Stimulated activated CD8-positive, alpha-beta memory T cell treated with anti-CD3 and anti-CD28 coated beads, Interleukin-4, amount 100 ng/mL, for 1 hour (primary cell): ENCODE measurements at places on chromosomes 7 and 10.

GRCh38 chr7:71750290-71750689 lies 618.3 kb downstream of the GALNT17 start:
- DNase-seq, result no peak

DNA sequence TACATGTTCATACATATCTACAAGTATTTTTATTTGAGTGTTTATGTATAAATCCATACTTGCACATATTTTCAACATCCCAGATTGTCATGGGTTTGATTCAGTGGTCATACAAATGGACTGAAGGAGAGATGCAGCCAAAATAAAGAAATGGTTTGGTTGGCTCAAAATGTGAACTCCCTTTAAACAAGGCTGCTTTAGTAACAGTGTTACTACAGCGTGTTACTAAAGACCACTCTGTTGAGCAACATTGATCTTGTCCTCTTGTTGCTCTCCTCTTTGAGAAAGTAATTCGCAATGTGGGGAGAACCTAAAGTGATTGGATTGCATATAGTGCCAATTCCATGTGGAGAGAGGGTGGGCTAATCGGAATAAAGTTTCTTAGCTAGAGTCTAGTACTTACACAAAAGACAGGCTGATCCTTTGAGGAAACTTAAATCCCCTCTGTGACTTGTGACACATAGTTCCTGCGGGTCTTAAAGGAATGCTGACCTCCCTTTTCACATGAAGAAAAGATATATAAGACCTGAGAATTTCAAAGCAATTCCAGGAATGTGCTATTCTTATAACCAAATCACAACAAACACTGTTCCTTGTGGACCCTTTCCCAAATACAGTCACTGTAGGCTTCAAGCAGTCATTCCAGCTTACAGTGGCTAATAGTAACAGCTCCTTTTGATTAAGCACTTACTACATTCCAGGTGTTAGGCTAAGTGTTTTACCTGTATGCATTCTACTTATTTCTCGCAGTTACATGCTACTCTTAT lies 144.3 kb downstream of the FZD1 start:
- no peak for DNase-seq

GRCh38 chr7:154394804-154395203 lies 342.6 kb downstream of the DPP6 start:
- DNase-seq, result no peak

DNA sequence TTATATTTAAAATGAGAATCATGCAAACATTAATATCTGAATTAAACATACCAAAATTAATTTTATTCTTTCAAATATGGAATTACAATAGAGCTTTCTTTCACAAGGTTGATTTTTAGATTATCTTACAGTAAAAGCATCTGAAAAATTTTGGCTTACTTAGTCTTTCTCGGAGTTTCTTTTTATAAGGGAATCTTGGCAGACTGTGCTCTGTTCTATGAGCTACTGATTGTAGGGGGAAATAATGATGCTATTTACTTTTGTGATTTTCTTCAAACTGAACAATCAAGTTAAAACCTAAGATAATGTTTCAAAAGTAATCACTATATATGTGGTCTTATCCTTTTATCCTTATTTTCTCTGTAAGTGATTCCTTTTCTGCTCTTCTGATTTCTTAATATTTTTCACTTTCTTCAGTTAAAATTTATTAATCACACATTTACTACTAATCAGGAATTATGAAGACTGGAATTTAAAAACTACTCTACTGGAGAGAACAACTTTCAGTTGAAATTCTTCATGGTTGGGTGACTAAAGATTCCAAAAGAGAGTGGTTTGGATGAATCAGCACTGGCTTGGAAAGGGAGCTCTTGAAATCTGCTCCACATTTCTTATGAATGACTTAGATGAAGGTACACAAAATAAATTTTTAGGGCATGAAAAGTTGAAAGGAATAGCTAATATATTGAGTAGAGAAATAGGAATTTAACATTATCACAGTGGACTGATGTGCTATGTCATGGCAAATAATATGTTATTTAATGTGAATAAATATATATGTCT lies 103.9 kb downstream of the PPP1R9A start:
- DNase-seq, result no peak

DNA sequence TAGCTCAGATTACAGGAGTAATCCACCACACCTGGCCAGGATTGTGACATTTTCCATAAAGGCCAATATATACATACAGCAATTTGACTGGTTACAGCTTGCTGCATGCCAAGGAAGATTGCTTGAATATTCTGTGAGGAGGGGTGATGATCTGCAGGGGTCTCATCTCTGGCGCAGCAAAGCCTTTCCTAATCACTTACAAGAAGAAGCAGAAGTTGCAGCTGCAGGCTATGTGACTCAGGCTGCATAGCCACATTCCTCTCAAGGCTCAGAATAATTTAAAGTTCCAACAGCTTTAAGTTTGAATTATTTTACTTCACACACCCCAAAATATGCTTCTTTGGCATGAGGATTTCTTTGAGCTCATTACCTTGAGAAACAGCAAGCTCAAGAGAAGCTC lies 11.4 kb upstream of the RASGEF1A start:
- no peak for DNase-seq

DNA sequence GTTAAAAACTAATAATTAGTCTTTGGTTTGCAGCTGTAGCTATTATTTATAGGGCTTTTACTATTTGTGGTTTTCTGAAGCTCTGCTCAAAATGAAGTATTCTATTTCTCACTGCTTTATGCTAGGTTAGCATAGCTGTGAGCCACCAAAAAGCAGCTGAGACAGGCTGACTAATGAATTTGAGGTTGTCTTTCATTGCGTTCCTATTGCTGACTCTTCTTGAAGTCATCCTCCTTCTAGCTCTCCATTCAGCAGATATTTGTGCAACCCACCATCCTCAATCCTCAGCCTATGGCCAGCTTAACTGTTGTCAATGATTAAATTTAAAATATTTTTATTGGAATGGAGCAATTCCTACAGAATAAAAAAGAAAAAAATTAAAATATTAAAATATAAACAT lies 2.1 kb upstream of the RALA start:
- DNase-seq, result no peak

GRCh38 chr10:70546584-70546983 lies 56.0 kb downstream of the PRF1 start:
- no peak for DNase-seq

- DNase-seq, result no peak
Observed at GRCh38 chr10:101441541-101442455, 87.8 kb downstream of the BTRC start.

- DNase-seq, result no peak
Observed at GRCh38 chr10:125797424-125797823, 21.8 kb upstream of the MMP21 start.

GRCh38 chr7:142583446-142583845 lies 165.8 kb upstream of the PRSS1 start:
- no peak for DNase-seq

DNA sequence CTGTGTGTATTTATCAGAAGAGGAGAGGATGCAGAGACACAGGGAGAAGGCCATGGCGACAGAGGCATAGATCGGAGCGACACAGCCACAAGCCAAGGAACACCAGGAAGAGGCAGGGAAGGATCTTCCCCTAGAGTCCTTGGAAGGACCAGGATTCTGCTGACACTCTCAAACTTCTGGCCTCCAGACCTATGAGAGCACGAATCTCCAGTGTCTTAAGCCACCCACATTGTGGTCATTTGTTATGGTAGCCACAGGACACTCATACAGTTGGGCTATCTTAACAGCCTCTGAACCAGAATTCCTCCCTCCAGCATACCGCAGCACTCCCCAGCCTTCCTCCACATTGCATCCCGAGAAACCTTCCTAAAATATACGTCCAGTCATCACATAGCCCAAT lies 367.0 kb upstream of the MGMT start:
- no peak for DNase-seq

DNA sequence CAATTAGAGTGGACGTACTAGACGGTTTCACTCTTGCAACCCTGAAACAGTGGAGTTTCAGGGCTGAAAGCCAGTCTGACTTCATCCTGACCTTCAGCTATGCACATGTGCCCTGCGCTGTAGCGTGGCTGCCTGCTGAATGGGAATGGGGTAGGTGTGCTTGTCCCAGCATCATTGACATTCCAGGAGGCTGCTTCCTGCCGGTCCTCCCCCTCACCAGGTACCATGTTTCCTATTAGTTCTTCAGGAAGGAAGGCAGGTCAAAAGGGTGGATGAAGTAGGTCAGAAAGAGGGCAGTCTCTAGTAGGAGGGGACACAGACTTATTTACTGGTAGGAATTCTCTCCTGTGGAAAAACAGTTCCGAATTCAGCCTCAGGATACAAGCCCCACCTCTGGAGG lies 551.8 kb upstream of the GALNT17 start:
- no peak for DNase-seq

- no peak for DNase-seq
Observed at GRCh38 chr7:132580277-132580676, 4.0 kb upstream of the PLXNA4 start.

DNA sequence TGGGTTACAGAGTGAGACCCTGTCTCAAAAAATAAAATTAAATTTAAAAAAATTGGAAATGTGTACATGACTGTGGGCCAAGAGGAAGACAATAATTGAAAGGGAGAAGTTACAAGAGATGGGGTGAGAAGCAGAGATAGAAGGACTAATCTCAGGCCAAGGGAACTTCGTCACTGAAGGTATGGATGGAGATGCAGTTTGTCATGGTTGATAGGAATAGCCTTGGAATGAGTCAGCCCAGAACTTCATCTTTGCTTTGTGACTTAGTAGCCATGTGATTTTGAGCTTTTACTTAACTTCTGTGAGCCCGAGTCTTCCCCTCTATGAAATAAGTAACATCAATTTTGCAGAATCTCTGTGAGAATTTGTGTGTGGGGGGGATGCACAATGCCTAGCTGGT lies 6.5 kb upstream of the PODXL start:
- no peak for DNase-seq

GRCh38 chr7:98287486-98287959 lies 6.0 kb downstream of the BRI3 start:
- no peak for DNase-seq

GRCh38 chr10:20656886-20657285 lies 240.2 kb downstream of the NEBL start:
- no peak for DNase-seq

- DNase-seq, result no peak
Observed at GRCh38 chr7:18013936-18014335, 13.7 kb downstream of the PRPS1L1 start.
